ENCODE measurements at places on chromosomes 12 and 14.

DNA sequence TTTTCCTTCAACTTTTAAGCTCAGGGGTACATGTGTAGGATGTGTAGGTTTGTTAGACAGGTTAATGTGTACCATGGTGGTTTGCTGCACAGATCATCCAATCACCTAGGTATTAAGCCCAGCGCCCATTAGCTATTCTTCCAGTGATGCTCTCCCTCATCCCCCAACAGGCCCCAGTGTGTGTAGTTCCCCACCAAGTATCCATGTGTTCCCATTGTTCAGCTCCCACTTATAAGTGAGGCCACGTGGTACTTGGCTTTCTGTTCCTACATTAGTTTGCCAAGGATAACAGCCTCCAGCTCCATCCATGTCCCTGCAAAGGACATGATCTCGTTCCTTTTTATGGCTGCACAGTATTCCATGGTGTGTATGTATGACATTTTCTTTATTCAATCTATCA lies 48.6 kb upstream of the YARS2 start:
- no peak for DNase-seq

- DNase-seq = no peak
These were observed 10.8 kb downstream of the MGP start for GRCh38 chr12:14874882-14875281.

DNA sequence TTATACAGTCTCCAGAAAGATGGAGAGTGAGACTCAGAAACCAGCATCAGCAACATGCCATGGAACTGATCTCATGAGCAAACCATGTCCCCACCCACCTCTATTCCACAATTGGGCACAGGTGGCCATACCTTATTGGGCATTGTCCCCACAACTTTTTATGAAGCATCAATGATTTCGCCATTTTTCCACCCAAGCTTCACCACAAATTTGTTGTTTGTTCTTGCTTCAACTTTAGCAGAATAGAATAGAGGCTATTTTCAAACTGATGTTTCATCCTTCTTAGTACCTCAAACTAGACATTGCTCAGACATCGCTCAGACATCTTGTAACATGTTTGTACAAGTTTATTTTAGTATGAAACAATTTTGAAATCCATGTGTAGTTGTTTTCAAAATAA lies 112.5 kb upstream of the TMTC2 start:
- DNase-seq = no peak

DNA sequence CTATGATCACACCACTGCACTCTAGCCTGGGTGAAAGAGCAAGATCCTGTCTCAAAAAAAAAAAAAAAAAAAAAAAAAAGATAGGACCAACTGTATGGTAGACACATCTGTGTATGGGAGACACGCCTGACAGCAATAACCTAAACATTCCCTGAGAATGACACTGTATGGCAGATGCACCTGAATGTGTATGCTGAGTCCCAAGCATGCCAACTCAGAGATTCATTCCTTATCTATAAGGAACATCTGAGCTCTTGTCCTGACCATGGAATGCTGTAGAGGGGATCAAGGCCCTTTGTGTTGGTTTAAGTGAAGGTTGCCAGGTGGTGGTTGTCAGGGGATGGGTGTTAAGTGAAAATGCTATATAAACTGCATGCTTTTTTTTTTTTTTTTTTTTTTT lies 19.2 kb upstream of the LGALS3 start:
- DNase-seq = no peak

- no peak for DNase-seq
These were observed 307.1 kb downstream of the RPL10L start for GRCh38 chr14:46344327-46344937.

- no peak for DNase-seq
These were observed 47.7 kb upstream of the MBIP start for GRCh38 chr14:36367985-36368774.

- DNase-seq = no peak
These were observed 390.1 kb downstream of the NAV3 start for GRCh38 chr12:78220811-78221210.

GRCh38 chr14:104544362-104544961 lies 35.1 kb upstream of the C14orf180 start:
- DNase-seq = no peak

GRCh38 chr12:83086023-83086422 lies 399.3 kb downstream of the TMTC2 start:
- no peak for DNase-seq

DNA sequence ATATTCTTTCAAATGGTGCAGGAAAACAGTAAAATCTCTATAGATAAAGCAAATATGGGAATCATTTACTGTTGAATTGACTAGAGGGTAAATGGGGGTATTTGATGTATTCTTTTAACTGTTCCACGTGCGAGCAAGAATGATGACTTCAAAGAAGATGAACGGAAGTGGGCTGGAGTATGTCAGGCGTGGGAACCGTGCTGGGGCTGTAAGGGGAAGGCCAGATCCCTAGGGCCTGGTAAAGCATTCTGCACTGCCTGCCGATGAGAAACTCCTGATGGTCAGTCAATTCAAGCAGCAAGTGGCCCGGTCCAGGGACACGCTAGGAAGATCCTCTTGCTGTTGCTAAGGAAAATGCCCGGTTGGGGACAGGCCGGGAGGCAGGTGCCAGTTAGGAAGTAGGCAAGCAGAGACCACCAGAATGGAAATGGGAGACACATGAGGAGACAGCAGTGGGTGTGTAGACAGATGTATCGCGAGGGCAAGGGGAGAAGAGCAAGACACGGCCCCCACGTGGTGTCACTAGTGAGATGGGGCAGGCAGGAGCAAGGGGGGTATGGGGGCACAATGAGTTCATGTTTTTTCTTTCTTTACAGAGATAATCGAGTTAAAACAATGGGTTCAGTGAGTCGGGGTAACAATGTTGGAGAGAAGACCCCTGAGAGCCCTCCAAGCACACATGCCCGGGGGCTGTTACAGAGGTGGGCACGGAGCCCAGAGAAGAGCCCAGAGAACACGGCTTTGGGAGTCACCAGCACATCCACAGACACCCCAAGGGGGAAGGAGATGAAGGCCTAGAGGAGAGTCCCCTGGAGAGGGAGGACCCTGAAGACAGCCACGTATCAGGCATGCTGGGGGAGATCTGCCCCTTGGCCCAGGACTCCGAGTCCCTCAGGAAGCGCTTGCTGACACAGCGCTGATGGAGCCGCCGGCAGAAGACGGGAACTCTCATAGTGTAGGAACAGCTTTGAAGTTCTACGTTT lies 37.2 kb downstream of the FBXO21 start:
- no peak for DNase-seq

DNA sequence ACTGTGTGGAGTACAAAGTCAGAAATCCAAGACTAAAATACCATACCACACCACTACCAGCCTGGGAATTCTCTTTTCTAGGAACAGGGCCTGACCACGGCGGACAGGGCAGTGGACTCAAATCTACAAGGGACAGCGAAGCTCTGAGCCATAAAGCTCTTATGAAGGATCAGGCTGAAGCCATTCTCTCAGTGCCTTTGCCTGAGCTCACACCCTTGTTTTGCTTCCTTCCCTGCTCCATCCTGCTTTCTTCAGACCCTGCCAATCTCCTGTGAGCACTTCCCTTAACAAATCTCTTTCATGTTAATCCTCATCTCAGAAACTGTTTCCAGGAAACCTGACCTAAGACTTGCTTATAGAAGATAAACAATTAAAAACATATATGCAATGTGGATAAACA lies 398.5 kb downstream of the MDGA2 start:
- DNase-seq = no peak

- no peak for DNase-seq
These were observed 14.1 kb downstream of the CCDC63 start for GRCh38 chr12:110860833-110861296.

DNA sequence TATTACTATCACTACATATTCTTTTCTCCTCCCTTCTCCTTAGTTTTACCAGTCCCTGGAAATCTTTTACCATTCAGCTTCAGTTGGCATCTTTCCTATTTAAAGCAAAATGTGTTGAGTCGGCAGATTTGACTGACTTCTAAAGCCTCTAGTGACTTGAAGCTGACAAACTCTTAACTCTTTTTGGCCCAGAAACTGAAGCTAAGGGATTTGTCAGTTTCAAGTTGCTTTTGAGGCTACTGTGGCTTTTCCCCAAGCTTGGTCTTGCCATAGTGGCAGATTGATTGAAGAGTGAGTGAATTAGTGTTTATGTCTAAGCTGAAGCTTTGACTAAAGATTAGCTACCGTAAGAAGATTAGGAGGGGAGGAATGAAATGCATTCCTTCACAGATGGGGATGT lies 104.0 kb downstream of the ETNK1 start:
- no peak for DNase-seq

GRCh38 chr12:46808955-46809697 lies 16.7 kb downstream of the SLC38A4 start:
- DNase-seq = no peak

- no peak for DNase-seq
These were observed 230.5 kb downstream of the AKAP6 start for GRCh38 chr14:32559590-32559989.

- DNase-seq = no peak
These were observed 6.6 kb downstream of the NCKAP5L start for GRCh38 chr12:49821373-49822287.

DNA sequence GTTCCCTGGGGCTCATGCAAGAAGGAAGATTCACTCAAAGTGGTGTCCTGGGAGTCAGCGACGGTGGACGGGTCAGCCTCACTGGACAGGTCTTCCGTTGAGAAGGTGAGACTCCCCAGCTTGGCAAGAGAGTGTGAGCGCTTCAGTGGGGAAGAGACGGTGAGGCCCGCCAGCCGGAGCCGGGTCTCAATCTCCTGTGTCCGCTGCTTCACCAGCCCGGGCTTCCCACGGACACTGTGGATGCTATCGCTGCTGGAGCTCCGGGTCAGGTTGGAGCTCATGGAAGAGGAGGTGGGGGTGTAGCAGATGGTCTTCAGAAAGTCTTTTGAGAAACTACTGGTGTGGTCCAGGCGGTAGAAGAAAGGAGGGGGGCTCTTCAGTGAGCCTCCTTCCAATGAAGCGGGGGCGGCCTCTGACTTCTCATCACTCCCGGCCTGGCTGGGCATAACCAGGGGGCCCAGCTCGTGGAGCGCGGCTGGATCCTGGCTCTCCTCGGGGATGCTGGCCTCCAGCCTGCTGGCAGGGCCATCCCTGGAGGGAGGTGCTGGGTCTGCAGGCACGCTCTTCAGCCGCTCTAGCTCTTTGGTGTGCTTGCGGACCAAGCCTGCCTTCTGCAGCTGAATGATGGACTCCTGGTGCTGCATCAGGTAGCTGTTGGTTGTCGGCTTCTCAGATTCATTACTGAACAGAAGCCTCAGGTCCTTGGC lies 56.9 kb upstream of the CORO1C start:
- DNase-seq = no peak

DNA sequence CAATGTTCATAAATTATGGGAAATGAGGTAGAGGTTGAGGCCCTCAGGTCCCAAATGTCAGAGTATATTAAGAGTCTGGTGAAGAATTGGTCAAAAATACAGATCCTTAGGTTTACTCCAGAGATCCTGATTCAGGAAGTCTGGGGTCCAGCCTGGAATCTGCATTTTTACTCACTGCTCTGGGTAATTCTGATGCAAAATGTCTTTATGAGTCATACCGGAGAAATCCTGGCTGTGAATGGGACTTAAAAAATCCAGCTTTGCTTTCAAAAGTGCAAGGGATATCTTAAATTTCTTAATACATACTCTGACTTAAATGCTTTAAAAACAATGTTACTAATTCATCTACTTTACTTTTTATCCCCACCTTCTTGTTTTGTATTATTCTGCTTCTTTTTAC lies 74.5 kb downstream of the FERMT2 start:
- DNase-seq = no peak

DNA sequence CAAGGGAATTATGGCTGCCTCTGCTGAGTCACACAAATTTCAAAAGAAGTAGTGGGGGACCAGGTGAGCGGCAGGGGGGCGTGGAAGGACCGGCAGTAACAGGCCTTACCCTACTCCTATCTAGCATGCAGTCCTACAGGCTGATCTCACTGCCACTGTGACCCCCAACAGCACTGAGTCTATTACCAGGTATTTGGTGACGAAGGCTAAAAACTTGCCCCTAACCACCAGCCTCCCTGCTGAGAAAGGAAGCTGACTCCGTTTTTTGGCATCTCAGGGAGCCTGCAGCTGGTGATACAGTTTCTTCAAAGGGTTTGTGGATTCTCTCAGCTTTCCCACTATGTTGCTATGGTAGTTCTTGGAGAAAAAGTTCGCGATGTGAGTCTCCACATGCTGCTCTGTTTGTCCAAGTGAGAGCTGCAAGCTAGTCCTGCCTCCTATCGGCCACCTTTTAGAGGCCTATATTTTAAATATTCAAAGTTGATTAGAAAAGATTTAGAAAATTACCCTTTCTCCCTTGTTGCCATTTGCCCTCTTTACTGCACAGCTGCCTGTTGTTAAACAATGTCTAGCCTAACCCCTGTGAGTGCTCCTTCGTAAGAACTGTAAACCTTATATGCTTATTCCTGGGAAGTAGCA lies 57.1 kb upstream of the SLCO1B1 start:
- no peak for DNase-seq

DNA sequence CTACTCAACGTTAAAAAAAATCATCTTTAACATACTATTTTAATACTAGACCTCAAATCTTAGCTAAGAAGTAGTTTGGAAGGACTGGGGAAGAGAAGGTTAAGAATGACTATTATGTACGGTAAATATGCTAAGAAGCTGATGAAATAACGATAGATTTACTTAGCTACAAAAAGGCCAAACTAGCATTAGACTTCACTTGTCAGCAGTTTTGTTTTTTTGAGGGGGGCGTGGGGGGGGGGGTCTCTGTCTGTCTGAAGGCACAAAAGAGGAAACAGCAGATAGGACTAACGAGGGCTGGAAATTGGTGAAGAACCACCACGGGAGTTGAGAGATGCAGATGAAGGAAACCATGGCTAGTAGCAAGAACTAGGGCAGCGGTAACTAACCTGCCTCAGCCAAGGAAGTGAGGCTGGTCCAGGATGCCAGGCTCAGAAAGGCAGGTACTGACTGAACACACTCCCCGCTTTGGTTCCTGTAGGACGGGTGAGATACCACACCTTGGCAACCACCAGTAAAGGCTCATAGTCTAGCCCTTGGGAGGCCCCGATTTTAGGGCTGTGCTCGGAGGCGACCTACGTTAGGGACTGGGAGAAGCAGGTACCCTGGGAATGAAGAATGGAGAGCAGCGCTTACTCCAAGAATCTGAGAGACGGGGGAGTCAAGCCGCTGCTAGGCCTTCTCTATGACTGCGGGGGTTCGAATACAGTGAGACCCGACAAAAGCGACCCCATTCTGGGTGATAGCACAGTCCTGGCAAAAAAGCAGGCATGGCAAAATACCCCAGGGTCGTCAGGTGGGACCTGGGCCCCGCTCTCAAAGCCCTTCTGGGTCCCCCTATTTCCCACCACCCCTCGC lies 675 bp downstream of the NEDD8 start:
- no peak for DNase-seq

DNA sequence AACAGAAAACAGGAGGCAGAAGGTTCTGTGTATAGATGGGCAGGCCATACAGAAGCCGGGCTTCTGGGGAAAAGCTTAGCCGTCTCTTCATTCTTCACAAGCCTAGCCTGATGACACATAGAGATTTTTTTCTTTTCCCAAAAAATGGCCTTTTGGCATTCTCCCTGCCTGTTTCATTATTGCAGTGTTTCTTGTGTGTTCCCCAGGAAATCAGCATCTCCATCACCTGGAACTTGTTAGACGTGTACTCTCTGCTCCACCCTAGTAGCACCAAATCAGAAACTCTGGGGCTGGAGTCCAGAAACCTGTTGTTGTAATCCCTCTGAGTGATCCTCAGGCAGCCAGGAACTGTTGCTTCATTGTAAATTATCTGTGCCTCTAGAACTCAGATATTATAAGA lies 388.1 kb downstream of the CCDC91 start:
- DNase-seq = no peak

- DNase-seq = no peak
These were observed 418 bp downstream of the AMN1 start for GRCh38 chr12:31728289-31728916.

All from omental fat pad (tissue), 4 donors.